Naive thymus-derived CD4-positive, alpha-beta T cell (primary cell): ENCODE measurements at places on chromosomes 2 and 18.

GRCh38 chr2:187434342-187434785 lies 13.7 kb downstream of the CALCRL start:
- no peak for DNase-seq

GRCh38 chr2:68411397-68412126 lies 46.5 kb downstream of the PLEK start:
- no peak for DNase-seq

DNA sequence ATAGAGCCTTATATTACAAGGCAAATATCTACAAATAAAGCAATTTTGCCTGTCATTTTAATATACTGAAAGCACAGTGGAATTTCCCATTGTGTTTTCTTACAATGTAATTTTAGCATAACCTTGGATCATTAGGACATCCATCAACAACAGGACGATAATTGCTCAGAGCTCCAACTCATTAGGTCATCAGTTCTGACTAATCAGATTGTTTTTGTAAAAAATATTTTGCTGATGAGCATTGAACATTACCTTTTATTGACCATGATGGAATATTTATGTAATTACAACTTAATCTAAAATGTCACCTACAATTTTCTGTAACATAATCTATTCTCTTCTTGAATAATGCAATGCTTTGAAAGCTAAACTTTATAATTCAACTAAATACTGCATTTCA lies 215.3 kb upstream of the DSEL start:
- no peak for DNase-seq

DNA sequence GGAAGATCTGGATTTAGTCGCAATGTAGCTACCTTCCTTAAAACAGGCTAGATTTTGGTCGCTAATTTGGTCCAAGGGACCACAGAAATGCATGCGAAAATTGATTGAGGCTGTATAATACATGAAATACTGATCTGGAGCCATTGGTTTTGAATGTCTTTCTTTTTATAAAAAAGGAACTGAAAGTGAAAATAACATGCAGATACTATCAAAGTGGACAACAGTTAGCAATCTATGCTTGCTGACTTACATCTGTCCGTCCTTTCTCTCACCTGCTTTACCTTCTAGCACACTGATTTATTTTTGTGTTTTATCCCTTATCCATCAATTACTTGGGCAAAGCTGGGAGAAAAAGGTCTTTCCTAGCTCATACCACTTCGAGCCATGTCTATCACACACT lies 1459.8 kb upstream of the ACVR2A start:
- no peak for DNase-seq

GRCh38 chr2:161586517-161587167 lies 37.6 kb upstream of the SLC4A10 start:
- DNase-seq, result peak; percentile 29

DNA sequence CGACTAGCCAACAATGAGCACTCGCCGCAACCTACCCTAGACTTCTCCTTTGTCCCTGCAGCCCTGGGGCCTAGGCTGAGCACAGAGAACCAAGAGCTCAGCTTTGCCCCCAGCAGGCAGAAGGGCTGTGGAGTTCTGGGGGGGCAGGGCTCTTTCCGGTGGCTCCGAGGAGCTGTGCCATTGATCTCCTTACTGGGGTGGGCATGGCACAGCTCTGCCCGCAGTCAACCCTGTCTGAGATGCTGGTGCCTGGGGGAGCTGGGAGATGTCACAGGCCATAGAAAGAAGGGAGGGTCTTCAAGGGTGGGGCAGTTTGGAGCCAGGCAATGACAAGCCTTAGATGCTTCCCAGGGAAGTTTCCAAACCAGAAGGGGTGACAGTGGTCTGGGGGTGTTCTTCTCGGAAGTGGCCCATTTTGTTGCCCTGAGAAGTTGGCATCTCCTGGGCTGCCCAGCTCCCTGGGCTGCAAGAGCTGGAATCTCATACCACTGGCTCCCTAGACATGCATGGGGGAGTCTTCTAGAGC lies 14.1 kb upstream of the GPR55 start:
- no peak for DNase-seq

- no peak for DNase-seq
These were observed 9.7 kb downstream of the OXER1 start for GRCh38 chr2:42754021-42754775.

- no peak for DNase-seq
These were observed 8.4 kb upstream of the MAL start for GRCh38 chr2:95017071-95017501.

DNA sequence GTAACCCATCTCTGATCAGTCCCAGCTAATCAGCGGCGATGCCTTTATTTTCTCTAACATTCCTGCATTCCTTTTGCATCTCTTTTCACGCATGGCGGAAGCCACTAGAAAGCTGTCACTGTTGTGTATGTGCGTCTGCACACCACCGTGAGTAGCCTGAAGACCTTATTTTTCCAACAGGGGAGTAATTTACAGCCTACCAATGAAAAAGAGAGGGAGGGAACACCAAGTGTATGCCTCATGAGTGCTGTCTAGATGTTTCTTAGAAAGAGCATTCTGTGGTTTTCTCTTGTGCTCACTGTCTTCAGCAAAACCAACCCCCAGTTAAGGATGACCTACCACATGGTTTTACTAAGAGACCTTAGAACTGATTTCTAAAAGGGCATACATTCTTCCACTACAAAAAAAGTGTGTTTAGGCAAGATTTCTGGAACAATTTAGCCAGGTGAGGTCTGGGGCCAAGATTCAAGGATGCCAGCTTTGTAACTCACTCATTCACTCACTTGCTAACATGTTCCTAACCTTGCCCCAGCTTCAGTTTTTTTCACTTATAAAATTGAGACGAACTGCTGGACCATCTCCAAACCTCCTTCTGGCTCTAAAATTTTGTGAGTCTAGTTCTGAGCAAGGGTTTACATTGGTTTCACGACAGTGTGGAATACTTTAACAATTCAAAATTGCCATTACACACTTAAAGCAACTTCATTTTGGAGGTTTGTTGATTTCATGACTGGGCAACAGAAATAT lies 51.4 kb downstream of the BCL2 start:
- DNase-seq, result no peak

DNA sequence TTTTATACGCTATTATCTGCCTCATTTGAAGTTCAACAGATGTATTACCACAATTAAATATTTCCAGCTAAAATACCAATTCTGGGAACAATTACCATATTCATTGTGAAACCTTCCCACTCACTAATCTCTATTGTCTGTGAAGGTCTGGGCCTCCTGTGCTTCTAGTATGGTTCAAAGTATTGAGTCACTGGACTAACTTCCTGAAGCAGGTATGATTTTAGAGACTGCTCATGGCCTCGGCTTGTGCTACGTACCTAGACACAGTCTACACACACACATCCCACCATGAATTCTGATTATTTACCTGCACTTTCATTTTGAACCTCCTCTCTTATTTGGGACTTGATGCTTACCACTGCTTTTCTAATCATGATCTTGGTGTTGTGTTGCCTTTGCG lies 180.7 kb upstream of the EPHA4 start:
- DNase-seq, result no peak

GRCh38 chr18:40469316-40469715 lies 1485.7 kb upstream of the PIK3C3 start:
- no peak for DNase-seq

DNA sequence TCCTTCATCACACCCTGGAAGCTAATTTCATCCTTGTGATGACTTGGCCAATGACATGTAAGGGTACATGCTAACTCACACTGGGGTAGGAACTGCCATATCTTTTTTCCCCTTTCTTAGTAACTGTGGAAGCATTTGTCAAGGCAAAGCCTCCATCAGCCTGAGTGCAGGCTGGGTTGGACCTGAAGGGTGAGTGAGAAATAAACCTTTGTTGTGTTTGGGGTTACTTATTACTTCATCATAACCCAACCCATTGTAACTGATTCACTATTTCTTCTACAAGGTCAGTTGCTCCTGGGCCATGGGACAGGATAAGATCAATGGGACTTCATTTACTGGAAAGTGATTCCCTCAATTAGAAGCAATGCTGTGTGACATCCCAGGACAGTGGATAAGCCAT lies 108.4 kb downstream of the COL6A3 start:
- no peak for DNase-seq

DNA sequence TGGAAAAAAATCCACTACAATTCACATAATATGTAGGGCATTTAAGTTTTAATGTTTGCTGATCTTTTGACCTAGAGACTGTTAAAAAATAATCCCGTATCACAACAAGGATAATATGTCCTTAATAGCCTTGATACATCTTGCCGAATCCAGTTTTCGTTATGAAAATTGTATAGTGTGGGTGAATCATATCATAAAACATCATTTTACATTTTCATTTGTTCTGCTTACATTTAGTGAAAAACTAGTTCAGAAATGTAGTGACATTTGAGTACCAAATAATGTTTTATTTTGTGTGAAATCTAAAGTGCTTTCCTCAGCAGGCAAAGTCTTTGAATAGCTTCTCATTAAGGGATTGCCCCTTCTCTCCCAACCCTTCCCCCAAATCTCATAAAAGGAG lies 1.9 kb downstream of the AFTPH start:
- DNase-seq, result no peak

- peak; percentile 45 for DNase-seq
These were observed 7.5 kb downstream of the GALNT1 start for GRCh38 chr18:35588995-35589394.

- no peak for DNase-seq
These were observed 71.2 kb downstream of the SLC9A4 start for GRCh38 chr2:102544182-102544581.

GRCh38 chr2:179729966-179730365 lies 131.4 kb downstream of the ZNF385B start:
- no peak for DNase-seq

DNA sequence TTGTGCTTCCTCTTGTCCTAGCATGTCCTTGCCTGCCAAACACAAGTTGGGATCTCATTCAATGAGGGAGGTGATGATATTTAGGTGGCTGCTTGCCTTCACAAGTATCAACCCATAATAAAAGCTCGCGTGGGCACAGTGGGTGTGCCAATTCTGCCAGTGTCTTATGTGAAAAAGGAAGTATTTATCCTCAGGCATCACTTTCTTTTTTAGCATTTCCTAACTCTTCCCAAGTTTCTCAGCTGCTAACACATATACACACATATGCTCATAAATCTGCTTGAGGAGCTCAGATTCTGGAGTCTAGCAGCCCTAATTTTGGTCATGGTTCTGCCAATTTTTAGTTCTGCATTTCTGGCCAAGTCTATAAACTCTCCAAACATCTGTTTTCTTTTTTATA lies 319.5 kb upstream of the HNMT start:
- DNase-seq, result no peak

- DNase-seq, result no peak
These were observed 256.1 kb downstream of the RPRM start for GRCh38 chr2:153222231-153223165.

GRCh38 chr18:22465859-22466457 lies 48.2 kb upstream of the CTAGE1 start:
- DNase-seq, result no peak

GRCh38 chr2:228352048-228352447 lies 170.6 kb upstream of the SPHKAP start:
- DNase-seq, result no peak

- no peak for DNase-seq
These were observed 59.4 kb upstream of the TMEM17 start for GRCh38 chr2:62565309-62565908.

- no peak for DNase-seq
These were observed 33.7 kb upstream of the WDR75 start for GRCh38 chr2:189407281-189408209.

DNA sequence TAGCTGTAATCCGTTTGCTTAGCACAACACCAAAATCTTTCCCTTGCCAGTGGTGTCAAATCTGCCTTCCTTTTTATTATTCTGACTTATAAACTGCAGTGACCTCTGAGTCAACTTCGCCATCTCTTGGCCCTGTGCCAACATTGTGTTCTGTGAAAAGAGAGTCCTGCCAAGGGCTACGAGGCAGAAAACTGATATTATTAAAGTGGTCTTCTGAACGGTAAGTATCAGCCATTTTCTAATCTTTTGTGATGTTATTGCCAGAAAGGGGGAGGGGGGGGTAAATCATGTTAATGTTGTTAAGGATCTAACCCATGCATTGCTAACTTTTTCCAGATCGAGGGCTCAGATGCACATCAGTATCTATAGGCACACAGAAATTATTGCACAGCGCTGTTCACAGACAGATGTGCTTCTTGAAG lies 121.5 kb upstream of the LTBP1 start:
- DNase-seq, result no peak

DNA sequence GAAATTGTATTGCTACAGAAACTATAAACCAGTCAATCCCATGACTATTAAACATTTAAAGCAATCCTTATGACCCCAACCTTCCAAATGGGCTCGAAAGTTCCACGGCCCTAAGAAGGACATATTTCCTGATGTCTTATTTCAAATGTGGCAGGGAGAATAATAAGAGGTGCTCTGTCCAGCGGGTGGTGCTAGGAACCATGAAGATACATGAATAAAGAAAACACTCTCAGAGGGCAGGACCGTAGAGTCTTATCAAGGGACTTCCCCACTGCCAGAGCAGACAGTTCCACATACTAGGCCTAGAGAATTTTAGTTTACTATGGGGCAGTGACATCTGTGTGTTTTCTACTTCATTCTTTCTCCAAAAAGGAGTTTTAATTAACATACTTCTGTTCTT lies 187.1 kb upstream of the PIK3C3 start:
- no peak for DNase-seq

DNA sequence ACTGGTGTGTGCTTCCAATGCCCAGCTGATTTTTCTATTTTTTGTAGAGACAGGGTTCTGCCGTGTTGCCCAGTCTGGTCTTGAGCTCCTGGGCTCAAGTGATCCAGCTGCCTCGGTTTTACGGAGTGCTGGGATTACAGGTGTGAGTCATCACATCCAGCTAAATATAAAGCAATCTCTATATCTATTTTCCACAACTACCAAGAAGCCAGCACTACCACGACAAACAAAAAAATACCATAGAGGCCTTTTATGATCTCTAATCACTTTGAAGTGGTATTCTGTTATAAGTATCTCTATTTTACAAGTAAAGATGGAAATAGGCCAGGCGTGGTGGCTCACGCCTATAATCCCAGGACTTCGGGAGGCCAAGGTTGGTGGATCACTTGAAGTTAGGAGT lies 34.7 kb downstream of the C2orf74 start:
- DNase-seq, result no peak

DNA sequence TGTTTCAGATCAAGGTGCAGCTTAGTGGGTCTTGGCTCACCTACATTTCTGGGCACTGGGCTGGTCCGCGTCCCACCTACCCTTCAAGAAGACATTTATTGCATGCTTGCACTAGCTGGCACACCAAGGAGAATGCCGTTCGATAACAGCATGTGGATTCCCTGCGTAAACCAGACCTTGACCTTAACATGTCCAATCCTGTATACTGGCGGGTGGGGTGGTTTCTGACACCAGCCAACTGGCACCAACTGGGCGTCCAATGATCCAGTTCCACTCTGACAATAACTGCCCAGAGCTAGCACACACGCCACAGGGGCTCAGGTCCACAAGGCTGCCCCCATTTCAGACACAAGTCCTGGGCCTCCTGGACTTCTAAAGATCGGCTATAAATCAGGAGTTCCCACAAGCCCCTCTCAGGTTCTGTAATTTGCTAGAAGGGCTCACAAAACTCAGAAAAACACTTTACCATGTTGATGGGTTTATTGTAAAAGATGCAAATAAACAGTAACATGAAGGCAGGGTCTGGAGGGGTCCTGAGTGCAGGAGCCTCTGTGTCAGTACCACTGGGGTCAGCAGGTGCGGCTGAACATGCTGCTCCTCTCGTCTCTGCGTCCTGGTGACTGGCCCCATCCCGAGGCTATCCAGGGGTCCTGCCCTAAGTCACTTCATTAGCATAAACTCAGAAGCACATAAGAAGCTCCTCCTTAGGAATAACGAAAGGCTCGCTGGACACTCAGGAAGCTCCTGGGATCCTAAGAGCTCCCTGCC lies 161.8 kb downstream of the HDAC4 start:
- no peak for DNase-seq
